ENCODE measurements at places on chromosomes 4 and X.

GRCh38 chr4:112082954-112083586 lies 62.2 kb upstream of the FAM241A start:
- no peak for DNase-seq

GRCh38 chr4:175431694-175432093 lies 380.4 kb downstream of the GPM6A start:
- DNase-seq, result no peak

DNA sequence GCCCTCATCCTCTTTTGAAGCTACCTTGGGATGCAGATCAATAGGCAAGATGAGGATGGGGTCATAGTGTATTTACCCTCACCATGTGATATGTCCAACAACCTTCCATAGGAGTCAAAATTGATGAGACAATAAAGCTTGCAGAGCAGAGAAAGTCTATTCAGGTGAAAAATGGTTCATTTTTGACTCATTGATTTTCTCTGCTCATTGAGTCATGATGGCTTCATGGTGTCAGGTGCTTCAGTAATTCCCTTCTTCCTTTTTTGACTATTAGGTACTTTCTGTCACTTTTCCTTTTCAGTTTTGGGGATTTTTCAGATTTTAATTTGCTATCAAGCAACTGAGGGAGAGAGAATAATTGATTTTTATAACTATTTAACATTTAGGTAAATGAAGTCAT lies 55.9 kb upstream of the IL2 start:
- DNase-seq, result no peak

DNA sequence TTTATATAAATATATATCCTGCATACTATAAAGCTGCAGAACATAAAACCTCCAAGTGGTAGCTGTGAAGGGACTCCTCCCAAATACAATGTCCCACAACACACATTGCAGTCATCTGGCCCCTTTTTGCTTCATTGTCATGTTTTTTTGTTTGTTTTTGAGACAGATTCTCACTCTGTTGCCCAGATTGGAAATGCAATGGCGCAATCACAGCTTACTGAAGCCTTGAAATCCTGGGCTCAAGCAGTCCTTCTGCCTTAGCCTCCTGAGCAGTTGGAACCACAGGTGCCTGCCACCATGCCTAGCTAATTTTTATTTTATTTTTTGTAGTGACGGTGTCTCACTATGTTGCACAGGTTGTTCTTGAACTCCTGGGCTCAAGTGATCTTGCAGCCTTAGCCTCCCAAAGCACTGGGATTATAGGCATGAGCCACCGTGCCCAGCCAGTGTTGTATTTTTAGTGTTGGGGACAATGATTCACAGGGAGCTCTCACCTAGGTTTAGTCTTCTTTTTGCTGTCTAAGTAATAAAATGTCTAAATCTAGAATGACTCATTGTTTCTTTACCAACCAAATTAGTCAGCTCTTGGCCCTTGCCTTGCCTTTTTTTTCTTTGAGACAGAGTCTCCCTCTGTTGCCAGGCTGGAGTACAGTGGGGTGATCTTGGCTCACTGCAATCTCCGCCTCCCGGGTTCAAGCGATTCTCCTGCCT lies 24.0 kb upstream of the XIAP start:
- no peak for DNase-seq

GRCh38 chr4:142278663-142279062 lies 567.4 kb downstream of the INPP4B start:
- DNase-seq, result no peak

GRCh38 chr4:24417206-24417605 lies 167.1 kb downstream of the DHX15 start:
- DNase-seq, result no peak

GRCh38 chr4:158728236-158728635 lies 5.0 kb upstream of the PPID start:
- no peak for DNase-seq

DNA sequence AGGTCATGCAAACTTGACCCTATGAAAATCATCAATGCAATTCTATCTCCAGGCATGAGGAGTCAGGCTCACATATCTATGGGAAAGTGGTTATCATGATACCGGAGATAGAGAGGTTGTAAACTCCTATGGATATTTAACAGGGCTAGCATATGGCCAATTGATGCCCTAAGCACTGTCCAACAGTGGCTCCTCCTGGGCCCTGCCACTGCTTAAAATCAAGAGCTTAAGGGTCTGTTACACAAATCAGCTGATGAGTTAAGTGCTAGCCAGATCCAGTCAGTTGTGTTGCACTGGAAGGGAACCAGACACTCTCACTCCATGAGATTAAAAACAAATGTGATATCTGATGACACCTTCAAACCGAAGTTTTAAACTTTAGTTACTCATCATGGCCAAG lies 337.6 kb downstream of the STIM2 start:
- DNase-seq, result no peak

DNA sequence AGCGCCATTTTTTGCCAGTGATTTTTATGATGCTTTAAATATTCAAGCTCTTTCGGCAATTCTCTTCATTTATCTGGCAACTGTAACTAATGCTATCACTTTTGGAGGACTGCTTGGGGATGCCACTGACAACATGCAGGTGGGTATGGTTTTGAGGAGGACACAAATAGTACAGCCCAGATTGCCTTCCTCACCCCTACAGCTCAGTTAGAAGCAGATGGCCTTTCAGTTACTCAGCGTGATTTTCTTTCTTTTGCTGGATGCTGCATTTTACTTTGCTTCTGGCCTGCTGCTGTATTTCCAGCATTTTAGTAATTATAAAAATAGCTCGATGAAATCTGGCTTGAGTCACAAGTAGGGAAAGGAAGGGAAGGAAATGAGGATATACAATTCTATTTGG lies 114.7 kb downstream of the SLC4A4 start:
- DNase-seq, result no peak

- DNase-seq, result no peak
Observed at GRCh38 chr4:21763855-21764254, 184.7 kb downstream of the KCNIP4 start.

GRCh38 chr4:174423257-174423944 lies 98.9 kb downstream of the HPGD start:
- DNase-seq, result no peak

Measured in stimulated activated CD4-positive, alpha-beta T cell treated with anti-CD3 and anti-CD28 coated beads, Interleukin-15, amount 100 ng/mL, for 1 hour (primary cell).